ENCODE measurements at places on chromosomes 2 and 18. TPM values are rescaled to one million over a fixed set of nuclear protein-coding genes. Genes with fewer than 3 reads are reported as not detected.

The ACMSD gene
- 50.2 TPM for polyA plus RNA-seq

The SCYGR4 gene
- polyA plus RNA-seq: not detected

The TMEM169 gene
- polyA plus RNA-seq: 13.4 TPM

The LINC00305 gene
- 4.1 TPM for polyA plus RNA-seq

The WDR35 gene
- 26.3 TPM for polyA plus RNA-seq

- DNase-seq: no peak
Measured at GRCh38 chr18:75360215-75360614, 67.3 kb downstream of the SMIM21 start.

DNA sequence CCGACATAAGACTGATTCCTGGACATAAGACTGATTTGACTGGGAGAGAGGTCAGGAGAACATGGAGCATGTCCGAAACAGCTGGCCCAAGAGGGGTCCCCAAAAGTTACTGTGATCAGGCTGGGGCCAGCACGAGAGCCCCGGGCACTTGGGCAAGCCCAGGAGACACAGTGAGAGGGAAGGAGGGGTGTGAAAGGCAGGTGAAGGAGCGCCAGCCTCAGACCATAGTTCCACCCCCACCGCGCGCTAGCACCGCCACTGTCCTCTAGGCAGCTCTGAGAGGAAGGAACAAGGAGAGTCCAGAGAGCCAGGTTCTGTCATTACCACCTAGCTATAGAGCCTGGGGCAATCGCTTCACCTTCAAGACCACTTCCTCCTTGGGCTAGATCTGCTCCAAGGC, 78.2 kb upstream of the DAPL1 start:
- no peak for DNase-seq

DNA sequence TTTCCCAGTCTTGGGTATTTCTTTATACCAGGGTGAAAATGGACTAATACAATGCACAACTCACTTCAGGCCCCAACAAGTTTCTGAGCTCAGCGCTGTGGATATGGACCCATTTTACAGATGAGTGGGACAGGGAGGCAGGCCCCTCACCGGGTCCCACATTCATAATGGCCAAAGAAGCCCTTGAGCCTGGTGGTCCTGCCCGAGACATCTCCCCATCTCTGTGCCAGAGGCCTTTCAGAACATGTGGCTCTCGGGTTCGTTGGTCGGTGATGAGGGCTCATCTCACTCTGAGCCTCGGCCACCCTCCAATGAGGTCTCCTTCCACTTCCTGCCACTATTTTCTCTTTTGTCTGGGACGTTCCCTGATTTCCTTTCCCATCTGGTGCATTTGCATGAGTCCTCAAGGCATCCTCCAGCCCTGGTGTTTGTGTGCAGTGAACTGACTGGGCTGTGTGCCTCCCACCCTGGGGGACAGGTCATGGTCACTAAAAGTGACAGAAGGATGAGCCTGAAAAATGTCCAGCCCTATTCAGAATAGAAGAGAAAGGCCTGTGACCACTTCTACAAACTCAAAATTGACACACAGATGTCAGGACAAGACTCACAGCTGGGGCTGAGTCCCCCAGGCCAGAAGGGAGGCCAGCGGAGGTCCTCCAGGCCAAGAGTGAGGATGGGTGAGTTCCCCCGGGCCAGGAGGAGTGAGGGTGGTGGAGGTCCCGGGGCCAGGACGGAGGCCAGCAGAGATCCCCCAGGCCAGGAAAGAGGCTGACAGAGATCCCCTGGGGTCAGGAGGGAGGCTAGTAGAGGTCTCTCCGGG, 134.5 kb downstream of the PTGR3 start:
- no peak for DNase-seq

DNA sequence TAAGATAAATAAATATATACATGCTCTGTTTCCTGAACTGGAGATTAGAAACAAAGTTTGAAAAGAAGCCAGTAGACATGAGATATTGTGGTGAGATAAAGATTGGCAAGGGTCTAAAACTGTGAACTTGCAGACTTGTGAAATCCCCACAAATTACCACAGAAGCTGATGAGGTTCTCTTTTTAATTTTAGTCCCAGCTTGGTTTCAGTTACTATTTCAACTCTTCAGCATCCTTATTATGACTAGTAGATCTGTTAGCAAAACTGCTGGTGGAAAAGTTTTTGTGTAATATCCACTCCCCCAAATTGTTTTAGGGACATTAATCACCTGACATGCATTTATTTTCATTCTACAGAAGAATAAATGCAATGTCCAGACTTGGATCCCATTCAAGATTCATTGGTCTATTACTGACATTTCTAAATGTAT, 20.8 kb downstream of the RASGRP3 start:
- DNase-seq: no peak

DNA sequence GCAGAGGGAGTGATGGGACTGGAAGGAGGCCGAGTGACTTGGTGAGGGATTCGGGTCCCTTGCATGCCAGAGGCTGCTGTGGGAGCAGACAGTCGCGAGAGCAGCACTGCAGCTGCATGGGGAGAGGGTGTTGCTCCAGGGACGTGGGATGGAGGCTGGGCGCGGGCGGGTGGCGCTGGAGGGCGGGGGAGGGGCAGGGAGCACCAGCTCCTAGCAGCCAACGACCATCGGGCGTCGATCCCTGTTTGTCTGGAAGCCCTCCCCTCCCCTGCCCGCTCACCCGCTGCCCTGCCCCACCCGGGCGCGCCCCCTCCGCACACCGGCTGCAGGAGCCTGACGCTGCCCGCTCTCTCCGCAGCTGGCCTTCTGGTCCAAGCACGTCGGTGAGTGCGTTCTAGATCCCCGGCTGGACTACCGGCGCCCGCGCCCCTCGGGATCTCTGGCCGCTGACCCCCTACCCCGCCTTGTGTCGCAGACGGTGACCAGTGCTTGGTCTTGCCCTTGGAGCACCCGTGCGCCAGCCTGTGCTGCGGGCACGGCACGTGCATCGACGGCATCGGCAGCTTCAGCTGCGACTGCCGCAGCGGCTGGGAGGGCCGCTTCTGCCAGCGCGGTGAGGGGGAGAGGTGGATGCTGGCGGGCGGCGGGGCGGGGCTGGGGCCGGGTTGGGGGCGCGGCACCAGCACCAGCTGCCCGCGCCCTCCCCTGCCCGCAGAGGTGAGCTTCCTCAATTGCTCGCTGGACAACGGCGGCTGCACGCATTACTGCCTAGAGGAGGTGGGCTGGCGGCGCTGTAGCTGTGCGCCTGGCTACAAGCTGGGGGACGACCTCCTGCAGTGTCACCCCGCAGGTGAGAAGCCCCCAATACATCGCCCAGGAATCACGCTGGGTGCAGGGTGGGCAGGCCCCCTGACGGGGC, 4.6 kb downstream of the PROC start:
- DNase-seq: no peak

DNA sequence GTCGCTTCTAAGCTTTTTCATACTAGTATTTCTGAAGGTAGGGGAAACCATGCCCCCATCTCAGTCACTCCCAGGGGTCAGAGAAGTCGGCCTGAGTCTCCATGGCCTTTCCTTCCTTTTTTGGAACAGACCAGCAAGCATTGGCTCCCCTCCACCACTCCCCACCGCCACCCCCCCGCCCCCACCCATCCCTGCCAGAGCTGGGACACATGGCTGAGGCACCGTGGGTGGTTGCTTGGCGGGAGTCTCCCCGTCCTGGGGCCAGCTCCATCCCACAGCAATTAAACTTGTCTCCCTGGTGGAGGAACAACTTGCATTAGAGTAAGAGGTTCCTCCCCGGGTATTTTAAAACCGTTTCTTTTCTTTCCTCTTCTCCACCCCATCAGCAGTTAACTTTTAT, 100.8 kb upstream of the TFPI start:
- DNase-seq: no peak

All from right renal cortex interstitium (tissue), 3 donors.